ENCODE measurements at places on chromosomes 13 and 19.

DNA sequence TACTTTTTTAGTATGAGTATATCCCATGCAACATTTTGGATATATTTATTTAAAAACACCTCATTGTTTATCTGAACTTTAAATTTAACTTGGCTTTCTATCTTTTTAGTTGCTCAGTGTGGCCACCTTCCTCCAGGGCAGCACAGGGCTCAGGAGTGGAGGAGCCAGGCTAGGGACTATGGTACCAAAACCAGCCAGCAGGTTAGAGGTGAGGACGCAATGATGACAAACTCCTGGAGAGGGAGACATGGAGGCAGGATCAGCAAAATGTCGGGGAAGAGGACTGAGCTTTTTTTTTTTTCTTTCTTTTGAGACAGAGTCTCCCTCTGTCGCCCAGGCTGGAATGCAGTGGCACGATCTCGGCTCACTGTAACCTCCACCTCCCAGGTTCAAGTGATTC, 29.6 kb upstream of the CALM3 start:
- no peak for DNase-seq

- no peak for DNase-seq
Measured at GRCh38 chr13:94143624-94144350, 335.7 kb downstream of the DCT start.

DNA sequence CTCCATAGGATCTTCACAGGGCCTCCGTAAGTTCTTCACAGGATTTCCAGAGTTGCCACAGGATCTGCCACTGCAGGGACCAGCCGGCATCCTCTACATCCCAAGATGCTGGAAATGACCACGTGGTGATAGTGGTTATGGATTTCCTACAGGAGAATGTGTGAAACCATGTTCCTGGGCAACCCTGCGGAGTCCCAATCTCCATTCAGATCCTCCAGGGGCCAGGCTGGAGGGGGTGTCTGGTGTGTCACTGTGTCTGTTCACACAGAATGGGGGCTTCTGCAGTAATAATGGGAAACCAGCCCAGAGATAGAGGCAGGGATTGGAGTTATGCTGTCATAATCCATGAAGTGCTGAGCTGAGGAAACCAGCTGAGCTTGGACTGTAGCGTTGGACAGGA, 8.6 kb downstream of the LILRA6 start:
- DNase-seq, result no peak

- DNase-seq, result no peak
Measured at GRCh38 chr13:103184413-103184812, 118.2 kb upstream of the SLC10A2 start.

GRCh38 chr19:19204181-19204580, 967 bp upstream of the NR2C2AP start:
- no peak for DNase-seq

DNA sequence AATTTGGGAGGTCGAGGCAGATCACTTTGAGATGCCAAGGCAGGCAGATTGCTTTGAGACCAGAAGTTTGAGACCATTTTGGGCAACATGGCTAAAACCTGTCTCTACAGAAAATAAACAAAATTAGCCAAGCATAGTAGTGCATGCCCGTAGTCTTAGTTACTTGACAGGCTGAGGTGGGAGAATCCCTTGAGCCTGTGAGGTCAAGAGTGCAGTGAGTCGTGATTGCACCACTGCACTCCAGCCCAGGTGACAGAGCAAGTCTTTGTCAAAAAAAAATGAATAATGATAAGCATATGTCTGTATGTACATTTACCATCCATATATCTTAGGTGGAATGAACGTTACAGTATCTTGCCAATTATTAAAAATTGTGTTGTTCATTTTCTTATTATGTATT, 2447.7 kb downstream of the PCDH9 start:
- DNase-seq, result no peak

- DNase-seq, result no peak
Measured at GRCh38 chr13:110706570-110707372, 855 bp upstream of the CARS2 start.

DNA sequence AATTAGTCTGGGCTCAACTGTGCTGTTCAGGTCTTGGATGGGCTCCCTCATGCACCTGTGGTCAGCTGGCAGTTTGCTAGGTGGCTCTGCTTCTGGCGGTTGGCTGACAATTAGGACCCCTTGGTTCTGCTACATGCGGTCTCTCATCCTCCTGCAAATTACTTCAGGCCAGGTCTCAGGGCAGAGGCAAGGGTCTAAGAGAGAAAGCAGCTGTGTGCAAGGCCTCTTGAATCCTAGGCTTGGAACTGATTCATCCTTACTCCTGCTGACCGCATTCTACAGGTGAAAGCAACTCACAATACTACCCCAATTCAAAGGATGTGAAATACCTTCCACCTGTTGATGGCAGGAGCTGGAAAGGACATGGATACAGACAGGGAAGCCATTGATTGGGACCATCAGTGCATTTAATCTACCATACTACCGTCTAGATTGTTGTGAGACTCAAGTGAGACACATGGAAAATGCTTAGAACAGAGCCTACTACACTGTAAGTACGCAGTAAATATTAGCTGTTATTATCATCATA, 19.1 kb downstream of the CBY2 start:
- no peak for DNase-seq
